ENCODE measurements at places on chromosomes 4 and X. TPM values are rescaled to one million over a fixed set of nuclear protein-coding genes. Genes with fewer than 3 reads are reported as not detected.

DNA sequence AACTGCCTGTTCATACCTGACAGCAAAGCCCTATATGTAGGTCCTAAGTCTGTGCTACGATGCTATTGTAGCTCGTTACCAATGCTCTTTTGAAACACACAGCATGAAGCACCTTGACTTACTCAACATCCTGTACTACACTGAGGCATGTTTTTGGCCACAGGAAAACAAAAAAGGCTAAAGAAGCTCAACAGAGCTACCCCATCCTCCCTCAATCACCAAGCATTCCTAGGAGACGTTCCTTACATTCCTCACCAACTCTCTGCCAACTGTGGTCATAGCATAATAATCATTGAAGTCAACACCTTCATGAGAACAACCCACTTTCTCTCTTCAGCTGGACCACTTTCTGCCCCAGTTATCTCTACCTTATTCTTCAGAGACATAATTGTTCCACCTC lies 73.7 kb upstream of the SLC25A43 start:
- no peak for DNase-seq

- no peak for DNase-seq
Measured at GRCh38 chr4:47368211-47368610, 95.3 kb downstream of the COMMD8 start.

DNA sequence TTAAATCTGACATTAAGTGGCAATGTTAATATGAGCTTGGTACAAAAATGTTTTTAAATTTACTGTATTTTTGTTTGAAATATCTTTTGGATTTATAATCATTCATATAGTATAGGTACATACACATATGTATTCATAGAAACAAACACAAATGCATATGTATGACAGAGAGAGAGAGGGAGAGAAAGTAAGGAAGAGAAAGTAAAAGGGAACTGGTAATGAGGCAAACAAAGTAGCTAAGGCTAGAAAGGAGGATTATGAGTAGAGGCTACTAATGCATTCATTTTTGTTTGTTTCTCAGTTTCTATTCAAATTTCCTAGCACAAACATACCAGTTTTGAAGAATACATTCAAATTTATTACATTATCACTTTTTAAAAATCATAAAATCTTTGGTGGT lies 132.4 kb downstream of the GLRA3 start:
- DNase-seq: no peak

GRCh38 chr4:150206954-150207353 lies 128.7 kb downstream of the DCLK2 start:
- no peak for DNase-seq

TMPRSS11F gene
- polyA plus RNA-seq: 0.08 TPM

DNA sequence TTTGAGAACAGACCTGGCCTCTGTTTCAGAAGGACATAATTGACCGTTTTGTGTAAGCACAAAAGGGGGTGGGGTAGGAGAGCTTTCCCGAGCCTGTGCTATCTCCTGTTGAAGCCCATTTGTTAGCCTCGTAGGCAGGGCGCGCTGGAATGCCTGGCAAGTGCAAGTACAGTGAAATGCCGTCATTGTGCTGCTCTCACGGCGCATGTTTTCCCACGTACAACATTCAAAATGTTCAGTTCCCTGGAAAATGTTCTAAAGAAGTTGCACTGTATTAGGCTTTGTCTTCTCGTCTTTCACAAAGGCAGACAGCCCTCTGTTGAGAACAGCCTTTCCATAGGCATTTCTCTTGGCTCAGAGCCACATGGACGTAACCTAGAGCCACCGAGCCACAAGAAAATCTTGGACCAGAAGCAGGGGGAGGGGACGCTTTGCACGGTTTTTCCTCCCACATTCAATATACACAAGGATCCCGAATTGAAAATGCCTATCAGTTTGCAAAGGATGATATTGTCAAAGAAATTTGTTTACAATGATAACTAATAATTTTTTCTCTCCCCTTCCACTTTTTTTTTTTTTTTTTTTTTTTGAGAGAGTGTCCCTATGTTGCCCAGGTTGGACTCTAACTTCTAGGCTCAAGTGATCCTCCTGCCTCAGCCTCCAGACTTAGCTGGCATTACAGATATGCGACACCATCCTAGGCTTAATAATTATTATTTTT lies 54.6 kb upstream of the RAPGEF2 start:
- DNase-seq: peak; percentile 44

DNA sequence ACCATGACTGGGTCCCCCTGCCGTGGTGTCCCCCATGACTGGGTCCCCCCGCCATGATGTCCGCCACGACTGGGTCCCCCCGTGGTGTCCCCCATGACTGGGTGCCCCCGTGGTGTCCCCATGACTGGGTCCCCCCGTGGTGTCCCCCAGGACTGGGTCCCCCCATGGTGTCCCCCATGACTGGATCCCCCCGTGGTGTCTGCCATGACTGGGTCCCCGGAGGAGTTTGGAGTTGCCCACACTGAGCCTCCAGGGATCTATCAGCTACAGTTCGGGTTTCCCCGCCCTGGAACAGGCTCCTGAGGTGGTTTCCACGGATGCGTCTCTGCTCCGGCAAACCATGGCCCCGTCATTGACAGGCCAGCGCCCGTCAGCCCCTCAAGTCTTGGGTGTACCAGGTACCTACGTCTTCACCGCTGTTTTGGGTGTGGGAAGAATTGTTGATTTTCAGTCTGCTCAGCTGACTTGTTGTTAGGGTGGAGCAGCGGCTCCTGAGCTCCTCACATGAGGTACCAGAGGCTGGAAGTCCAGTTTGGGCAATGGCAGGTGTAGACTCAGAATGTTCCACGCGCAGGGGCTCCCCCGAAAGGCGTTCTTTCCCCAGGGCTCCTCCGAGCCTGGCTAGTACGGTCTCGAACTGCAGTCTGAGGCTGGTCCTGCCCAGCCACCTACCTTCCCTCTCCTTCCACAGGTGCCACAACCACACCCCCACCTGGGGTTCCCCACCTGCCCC lies 8.3 kb upstream of the PDE6B start:
- no peak for DNase-seq

All from renal cortex interstitium (tissue), 15 donors.